ENCODE measurements at places on chromosomes 3 and 15.

DNA sequence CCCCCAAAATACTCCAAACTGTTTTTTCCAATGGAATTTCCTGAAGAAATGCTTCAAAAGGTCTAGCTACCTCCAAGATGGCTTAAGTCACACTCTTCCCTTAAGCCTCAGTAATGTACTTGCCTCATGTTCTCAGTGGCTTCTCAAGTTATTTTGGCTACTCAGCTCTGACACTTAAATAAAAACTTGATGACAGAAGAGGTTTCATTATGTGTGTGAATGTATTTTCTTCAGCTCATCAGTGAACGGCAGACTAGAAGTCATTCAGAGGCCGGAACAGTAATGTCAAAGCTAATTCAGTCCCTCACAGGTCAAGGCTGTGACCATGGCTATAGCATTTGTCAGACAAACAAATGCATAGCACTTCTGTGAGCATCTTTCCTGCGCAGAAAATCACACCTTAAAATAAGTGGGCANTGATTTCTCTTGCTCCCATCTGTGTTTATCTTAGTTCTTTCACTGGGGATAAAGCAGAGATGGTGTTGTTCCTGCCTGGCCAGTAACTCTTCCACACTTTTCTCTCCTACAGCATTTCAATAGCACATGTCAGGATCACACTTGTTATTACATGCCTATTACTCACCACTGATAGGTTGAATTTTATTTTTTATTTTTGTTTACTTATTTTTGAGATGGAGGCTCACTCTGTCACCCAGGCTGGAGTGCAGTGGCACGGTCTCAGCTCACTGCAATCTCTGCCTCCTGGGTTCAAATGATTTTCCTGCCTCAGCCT lies 68.5 kb upstream of the PLCL2 start:
- DNase-seq: no peak

DNA sequence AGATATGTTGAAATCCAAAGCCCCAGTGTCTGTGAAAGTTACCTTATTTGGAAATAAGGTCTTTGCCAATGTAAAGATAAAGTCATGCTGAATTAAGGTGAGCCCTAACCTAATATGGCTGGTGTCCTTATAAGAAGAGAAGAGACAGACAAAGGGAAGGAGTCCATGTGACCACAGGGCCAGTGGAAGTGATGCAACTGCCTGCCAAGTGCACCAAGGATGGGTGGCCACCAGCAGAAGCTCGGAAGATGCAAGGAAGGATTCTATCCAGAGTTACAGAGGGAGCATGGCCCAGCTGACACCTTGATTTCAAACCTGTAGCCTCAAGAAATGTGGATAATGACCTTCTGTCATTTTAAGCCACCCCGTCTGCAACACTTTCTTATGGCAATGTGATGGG lies 35.3 kb upstream of the PGPEP1L start:
- DNase-seq: no peak

DNA sequence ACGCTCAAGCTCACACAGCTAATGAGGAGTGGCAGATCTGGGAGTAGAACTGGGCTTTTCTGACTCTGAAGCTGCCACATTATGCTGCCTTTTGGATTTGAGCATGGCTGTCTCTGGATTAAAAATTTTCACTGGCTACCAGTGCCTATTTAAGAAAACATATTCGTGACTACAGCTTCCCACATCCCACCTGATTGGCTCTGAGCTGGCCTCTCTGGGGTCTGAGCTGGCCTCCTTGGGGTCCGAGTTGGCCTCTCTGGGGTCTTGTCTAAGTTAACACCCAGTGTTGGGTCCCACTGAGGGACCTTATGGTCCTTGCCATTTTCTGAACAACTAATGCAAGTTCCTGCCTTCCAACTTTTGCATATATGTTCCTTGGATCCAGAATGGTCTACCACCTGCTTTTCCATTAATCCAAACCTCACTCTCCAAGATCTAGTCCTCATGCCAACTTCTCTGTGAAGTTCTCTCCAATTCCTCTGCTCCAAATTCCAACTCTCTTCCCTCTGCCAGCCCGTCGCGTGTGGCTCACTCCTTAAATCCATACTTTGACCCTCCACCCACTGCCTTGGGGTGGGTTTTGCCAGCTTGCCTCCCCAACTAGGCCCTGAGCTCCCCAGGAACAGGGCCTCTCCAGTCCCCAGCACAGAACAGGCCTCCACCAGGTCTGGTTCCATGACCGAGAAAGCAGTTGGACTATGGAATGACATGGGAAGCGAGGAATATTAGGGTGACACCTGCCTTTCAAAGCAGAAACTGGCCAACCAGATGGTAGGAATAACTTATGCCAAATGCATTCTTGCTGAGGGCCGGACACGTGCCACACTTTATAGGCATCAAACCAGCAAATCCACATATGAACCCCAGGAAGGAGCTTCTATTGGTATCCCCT lies 42.5 kb downstream of the ATP2B2 start:
- no peak for DNase-seq

DNA sequence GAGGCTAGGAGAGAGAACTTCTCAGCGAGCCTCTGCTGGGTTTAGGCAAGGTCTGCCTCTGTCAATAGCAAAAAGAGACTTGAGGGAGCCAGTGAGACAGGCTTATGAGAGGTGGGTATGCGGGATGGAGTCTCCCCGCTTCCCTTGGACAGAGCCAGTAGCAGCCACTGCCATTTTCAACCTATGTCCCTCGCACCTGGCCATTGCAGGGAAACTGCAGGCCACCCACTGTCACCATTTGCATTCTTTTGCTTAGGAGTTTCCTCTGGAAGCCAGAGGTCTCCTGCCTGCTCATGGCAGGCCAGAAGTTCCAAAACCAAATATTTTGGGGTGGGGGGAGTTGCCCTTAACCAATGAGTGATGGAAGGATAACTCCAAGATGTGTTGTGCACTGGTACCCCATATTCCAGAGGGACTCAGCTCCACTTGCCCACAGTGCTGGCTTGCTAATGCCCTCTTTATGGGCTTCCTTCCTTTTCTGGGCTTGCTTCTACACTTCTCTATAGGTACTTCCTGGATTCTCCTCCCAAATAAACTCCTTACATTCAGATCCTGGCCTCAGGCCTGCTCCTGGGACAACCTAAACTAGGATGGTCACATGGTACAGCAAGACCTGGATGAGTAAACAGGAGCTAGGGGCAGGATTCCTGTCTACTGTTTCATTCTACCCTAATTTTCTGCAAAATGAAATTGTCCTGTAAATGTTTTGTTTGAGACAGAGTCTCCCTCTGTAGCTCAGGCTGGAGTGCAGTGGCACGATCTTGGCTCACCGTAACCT lies 108.9 kb upstream of the PROK2 start:
- no peak for DNase-seq

DNA sequence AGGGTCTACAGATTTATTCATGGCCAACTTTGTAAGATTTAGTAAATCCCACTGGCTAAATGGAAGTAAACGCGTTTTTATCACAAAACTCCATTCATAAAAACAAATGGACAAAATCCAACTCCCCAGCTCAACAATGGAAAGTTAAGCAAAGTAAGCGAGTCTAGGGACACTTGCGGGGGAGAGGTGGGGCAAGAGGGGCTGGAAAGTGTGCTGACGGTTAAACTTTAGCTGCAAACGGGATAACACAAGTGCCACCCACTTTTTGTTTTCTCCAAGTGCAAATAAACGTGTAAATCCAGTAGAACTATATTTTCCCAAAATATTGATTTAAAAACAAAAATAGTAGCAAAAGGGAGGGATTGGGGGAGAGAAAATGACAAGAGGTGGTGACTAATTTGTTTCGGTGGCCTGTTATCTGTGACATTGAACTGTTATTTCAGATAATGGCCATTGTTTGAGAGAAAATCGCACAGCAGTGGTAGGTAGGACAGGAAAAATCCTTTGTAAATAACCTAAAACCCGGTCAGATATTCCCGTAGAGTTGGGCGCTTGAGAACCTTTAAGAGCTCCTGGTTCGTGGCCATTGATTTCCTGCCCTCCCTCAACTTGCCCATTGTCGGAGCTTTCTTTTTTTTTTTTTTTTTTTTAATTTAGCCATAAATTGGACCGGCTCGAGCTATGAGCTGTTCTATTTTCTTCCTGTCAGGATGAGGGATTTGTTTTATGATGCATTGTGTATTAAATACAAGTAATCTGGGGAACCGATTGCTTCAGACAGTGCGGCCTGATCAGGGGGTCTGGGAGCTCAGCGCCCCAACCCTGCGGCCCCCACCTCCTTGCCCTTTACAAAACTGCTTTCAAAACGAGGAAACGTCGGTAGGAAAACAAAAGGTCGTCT lies 514.8 kb downstream of the MECOM start:
- no peak for DNase-seq

DNA sequence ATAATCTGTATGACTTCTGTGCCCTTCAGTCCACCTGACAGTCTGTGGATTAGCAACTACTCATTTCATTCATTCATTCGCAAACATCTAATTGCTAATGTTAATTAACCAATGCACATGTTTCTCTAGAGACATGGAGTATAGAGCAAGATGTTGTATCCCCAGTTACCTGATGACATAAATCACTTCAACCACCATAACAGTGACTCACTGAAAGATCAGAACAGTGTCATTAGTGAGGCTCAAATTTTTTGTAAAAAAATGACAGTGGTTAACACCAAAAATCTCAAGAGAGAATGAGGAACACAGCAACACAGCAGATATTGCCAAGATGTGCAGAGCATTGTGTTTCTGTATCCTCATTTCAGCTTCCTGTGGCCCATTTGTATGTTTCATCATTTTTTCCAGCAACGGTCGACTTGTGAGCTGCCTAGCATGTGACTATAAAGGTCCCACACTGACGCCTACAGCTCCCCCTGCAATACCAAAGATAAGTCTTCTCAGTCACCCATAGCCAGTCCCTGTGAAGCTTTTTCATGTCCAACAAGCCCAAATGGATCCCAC lies 3.7 kb upstream of the PLD1 start:
- DNase-seq: no peak

Measured in stimulated activated CD4-positive, alpha-beta T cell treated with anti-CD3 and anti-CD28 coated beads, Interleukin-2, amount 100 ng/mL, for 48 hours (primary cell).